Renal pelvis (tissue), 12 donors: ENCODE measurements at places on chromosomes 11 and 22. TPM values are rescaled to one million over a fixed set of nuclear protein-coding genes. Genes with fewer than 3 reads are reported as not detected.
A peak's percentile ranks its signal among the peaks of the same experiment; 100 is the strongest.

GRCh38 chr11:12669930-12670329, 4.3 kb upstream of the TEAD1 start:
- no peak for DNase-seq

GRCh38 chr11:69918231-69918937, 99.2 kb upstream of the FGF3 start:
- no peak for DNase-seq

Gene IL17RA
- polyA plus RNA-seq: 6.1 TPM

Gene CHRNA10
- 1.7 TPM for polyA plus RNA-seq

- no peak for DNase-seq
Measured at GRCh38 chr11:33877038-33877437, 14.8 kb downstream of the LMO2 start.

DNA sequence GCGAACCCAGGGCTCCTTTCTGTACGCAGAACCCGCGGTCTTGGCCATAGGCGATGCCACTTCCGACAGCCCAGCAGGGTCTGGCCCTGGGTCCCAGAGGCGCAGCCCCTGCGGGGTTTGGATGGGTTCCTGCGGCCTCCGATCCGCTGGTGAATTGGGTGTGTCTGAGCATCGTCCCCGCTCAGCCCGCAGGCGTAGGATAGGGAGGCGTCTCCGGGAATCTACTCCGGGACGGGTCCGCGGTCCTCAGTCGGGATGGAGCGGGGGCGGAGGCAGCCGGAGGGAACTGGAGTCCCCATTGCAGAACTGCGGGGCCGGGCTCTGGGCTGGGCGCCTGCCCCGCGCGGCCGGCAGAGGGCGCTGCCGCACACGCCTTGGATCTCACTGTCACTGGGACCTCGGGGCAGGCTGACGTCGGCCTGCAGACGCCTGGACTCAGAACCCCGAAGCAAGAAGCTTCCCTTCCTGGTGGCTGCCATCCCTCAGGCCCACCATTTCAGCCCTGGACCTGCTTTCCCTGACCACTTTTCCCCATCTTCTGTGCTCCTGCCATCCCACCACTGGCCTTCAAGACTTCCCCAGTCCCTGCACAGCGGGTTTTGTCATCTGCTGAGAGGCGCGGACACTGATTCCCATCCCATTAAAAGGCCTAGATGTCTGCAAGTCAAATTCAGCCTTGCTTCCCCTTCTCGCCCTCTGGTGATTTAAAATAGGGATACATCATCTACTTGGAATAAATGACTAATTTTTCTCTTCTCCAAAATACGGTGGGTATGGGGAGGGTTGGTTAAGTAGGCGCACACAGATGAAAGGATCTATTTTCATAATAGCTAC, 38.3 kb upstream of the CREB3L1 start:
- peak; percentile 83 for DNase-seq

Gene APOBEC3B
- polyA plus RNA-seq: 3.4 TPM

Gene ANGPTL5
- polyA plus RNA-seq: not detected

Gene HORMAD2
- not detected for polyA plus RNA-seq

Gene PLAAT2
- polyA plus RNA-seq: 0.34 TPM

Gene FUT4
- 6.6 TPM for polyA plus RNA-seq

GRCh38 chr11:123407130-123407995, 22.7 kb upstream of the GRAMD1B start:
- peak; percentile 73 for DNase-seq
